ENCODE measurements at places on chromosomes 1 and 21.

DNA sequence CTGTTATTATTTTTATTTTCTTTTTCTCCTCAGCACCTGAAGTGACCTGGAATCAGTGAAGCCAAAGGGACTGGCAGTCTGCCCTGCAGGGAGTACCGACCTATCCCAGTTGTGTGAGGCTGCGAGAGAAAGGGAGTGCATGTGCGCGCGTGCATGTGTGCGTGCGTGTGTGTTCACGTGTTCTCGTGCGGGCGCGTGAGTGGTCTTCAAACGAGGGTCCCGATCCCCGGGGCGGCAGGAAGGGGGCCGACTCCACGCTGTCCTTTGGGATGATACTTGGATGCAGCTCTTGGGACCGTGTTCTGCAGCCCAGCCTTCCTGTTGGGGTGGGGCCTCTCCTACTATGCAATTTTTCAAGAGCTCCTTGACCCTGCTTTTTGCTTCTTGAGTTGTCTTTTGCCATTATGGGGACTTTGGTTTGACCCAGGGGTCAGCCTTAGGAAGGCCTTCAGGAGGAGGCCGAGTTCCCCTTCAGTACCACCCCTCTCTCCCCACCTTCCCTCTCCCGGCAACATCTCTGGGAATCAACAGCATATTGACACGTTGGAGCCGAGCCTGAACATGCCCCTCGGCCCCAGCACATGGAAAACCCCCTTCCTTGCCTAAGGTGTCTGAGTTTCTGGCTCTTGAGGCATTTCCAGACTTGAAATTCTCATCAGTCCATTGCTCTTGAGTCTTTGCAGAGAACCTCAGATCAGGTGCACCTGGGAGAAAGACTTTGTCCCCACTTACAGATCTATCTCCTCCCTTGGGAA, 123.3 kb downstream of the PRDM2 start:
- ATAC-seq, result no peak

- peak; percentile 94 for ATAC-seq
Measured at GRCh38 chr1:169390303-169390702, 22.3 kb downstream of the BLZF1 start.

- no peak for ATAC-seq
Measured at GRCh38 chr1:155379631-155380090, 59.0 kb downstream of the RUSC1 start.

DNA sequence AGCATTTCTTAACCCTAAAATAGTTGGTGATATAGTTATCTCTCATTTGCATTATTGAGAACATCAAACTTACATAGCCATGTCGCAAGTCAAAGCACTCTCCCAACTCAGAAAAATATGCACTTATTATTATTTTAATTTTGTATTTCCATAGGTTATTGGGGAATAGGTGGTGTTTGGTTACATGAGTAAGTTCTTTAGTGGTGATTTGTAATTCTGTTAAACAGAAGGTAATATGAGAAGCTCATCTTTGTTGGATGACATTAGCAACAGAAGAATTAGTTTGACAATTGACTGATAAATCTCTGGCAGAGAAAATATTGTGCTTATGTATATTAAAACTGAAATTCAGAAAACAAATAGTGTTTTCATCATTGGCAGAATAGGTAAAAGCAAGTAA, 154.8 kb downstream of the NFIA start:
- ATAC-seq, result no peak

- no peak for ATAC-seq
Measured at GRCh38 chr1:110690709-110691365, 16.1 kb upstream of the KCNA3 start.

GRCh38 chr1:56719171-56719570, 74.1 kb downstream of the PRKAA2 start:
- ATAC-seq, result no peak

GRCh38 chr1:183019860-183020259, 3.4 kb upstream of the LAMC1 start:
- ATAC-seq, result no peak

DNA sequence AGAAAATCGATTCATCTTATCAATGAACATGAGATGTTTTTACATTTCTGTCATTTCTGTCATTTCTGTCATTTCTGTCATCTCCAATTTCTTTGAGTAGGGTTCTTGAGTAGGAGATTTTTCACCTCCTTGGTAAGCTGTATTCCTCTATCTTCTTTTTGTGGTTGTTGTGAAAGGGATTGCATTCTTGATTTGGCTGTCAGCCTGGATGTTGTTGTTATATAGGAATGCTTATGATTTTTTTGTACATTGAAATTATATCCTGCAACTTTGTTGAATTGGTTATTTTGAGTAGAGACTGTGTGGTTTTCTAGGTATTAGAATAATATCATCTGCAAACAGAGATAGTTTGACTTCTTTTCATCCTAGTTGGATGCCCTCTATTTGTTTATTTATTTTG, 1233.7 kb downstream of the PLA2G4A start:
- no peak for ATAC-seq

DNA sequence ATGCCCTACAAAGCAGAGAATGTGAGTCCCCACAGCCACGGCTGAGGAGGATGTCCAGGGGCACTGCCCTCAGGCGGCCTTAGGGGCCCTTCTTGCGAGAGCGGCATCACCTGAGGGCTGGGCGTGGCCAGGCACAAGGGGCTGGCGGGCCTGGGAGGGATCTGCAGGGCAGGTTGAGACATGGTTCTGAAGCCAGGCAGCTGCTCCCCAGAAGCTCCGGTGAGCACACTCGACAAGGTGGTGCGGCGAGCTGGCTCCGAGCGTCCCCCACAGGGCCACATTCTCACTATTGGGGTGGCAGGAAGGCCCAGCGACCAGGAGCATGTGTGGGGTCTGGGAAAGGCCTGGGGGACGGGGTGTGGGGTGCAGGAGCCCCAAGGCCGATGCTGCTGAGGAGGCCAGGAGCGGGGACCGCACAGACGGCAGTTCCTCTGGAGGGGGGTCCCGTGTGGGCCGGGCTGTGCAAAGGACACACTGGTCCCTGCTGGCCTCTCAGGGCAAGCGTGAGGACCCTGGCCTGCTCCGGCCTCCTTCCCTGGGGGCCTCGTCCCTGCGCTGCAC, 47.2 kb downstream of the MORN1 start:
- ATAC-seq, result no peak

- no peak for ATAC-seq
Measured at GRCh38 chr1:1922956-1923833, 4.1 kb upstream of the TMEM52 start.

- no peak for ATAC-seq
Measured at GRCh38 chr21:43805275-43805800, 16.0 kb downstream of the RRP1 start.

GRCh38 chr1:39091845-39092645, 65.9 kb downstream of the NDUFS5 start:
- ATAC-seq, result peak; percentile 80

- ATAC-seq, result no peak
Measured at GRCh38 chr1:173506437-173506836, 29.3 kb downstream of the PRDX6 start.

- ATAC-seq, result no peak
Measured at GRCh38 chr1:24822887-24823286, 77.6 kb downstream of the CLIC4 start.

- no peak for ATAC-seq
Measured at GRCh38 chr1:210415846-210416448, 87.2 kb downstream of the HHAT start.

DNA sequence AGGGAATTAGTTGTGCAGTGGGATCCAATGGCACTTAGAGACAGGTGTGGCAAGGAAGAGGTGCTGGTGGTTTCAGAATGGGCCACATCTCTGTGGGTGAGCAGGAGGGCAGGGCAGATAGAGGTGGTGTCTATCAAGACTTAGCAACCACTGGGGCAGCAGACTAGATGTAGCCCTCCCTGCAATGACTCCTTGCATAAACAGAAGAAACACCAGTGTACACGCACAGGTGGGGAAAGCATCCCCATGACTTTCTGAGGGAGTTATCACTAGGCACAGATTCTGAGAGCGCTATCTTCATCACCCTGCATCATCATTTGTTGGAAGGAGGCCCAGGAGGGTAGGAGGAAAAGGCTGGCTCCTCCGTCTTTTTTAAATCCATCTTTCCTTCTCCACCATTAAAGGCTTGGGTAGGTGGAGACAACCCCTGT, 58.4 kb downstream of the PLXNA2 start:
- no peak for ATAC-seq

DNA sequence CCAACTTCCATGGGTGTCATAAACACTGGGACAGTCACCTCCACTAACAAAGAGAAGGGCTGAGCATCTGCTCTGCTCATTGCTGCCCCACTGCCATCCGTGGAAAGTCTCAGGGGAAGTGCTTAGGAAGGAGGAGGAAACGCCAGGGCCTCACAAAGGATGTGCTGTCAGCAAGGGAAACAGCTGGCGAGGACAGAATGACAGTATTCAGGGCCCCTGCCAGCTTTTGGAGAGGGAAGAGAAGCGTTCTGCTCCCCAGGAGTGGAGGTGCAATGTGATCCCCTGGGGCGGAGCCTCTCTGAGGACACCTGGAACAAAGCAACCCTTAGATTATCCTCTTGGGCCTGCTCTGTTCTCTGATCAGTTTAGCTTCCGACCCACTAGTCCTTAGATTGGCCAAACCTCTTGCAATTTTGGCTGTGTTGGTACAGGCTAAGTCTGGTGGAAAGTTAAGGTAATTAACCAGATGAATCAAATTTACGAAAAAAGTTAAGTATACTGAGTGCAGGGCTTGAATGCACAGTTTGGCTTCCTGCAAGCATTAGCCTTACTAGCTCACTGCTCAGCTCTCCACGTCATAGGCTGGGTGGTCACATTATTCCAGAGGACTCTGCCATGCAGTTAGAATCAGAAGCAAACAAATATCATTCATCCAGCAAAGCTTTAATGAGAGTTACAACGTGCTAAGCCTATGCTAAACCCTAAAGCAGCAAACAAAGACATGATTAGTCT, 170.2 kb upstream of the NFIA start:
- ATAC-seq, result no peak

DNA sequence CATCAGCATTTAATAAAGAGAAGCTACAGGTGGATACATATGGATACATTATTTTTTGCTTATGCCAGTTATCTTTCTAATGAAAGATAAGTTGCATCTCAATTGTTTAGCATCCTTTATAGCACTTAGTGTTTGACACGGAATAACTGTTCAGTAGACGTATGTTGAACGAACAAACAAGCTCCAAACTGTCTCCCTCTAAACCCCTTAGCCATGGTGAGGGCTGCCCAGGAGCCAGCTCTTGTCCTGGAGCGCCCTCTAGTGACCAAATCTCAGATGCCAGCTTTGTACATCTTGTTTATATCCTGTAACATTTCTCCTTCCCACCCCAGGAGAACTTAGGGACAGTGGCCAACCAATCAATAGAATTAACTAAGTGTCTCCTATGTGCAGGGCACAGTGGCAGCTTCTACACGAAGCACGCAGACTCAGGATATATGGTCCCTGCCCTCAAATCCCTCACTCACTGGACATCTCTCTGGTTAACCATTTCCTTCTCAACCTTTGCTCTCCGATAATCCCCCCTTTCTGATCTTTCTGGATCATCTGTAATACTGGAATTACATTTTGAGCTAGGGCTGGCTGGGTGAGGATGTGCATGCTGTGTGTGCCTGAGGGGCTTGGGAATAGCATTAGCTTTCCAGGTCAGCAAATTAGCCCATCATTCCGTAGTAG, 22.9 kb downstream of the KCNA10 start:
- peak; percentile 81 for ATAC-seq

DNA sequence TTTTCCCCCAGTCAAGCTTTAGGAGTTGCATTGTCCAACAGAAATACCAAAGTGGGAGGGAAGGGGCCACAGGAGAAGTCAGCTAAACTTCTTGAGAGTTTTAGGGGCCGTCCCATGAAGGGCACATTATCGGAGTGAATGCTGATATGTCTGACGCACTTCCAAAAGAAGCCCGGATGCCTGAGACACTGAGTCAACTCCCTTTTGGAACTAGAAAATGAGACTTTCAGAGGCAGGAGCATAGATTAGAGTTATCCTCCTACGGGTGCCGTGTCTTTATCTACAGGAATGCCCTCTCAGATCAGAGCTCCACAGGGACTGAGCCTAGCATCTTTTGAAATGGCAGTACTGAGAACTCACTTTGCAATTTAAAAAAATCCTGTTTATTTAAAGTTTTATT, 13.1 kb downstream of the ACTN2 start:
- no peak for ATAC-seq

DNA sequence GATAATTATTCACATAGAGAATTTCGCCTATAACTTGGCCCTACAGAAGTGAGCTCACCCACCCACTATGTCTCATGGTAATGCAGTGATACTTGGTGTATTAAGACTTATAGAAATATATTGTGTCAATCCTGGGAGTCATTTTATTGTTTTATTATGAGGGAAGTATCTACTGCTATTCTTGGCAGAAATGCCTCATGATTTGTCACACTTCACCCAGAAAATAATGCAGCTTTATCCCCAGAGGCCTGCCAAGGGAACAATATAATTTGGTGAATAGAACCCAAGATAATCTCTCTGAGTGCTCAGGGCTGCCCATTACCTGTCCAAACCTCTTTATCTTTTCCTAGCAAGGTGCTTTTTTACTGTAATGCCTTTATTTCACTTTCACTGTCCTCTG, 98.0 kb downstream of the ZP4 start:
- no peak for ATAC-seq

- no peak for ATAC-seq
Measured at GRCh38 chr1:114794038-114794437, 13.6 kb upstream of the SIKE1 start.

GRCh38 chr1:212712451-212713303, 13.0 kb upstream of the BATF3 start:
- peak; percentile 89 for ATAC-seq

DNA sequence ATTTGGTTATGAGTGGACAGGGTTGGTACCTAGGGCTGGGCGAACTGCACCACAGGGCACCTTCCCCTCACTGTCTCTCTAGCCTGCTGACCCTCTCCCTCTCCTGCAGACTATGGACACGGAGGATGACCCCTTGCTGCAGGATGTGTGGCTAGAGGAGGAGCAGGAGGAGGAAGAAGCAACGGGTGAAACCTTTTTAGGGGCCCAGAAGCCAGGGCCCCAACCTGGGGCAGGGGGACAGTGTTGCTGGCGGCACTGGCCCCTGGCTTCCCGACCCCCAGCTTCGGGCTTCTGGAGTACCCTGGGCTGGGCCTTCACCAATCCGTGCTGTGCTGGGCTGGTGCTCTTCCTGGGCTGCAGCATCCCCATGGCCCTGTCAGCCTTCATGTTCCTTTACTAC, 21.9 kb downstream of the DISP3 start:
- no peak for ATAC-seq

DNA sequence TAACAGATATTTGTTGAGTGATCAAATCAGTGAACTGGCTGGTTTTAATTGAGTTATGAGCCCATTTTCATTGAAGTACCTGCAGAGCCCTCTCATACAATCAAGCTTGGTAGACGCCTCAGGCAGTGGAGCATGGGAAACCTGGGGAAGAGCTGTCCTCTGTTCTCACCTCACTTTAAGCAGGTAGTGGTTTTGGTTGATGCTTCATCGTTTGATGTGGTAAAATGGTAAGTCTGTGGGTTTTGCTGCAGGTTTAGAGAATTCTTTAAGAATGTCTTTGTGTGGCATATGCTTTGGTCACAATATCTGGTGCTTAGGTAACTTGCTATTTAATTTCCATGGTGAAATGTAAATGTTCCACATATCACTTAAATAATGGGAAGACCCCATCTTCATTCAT, 10.0 kb downstream of the LAMC1 start:
- peak; percentile 48 for ATAC-seq
